ENCODE measurements at places on chromosomes 13 and 19. TPM values are rescaled to one million over a fixed set of nuclear protein-coding genes. Genes with fewer than 3 reads are reported as not detected.

GRCh38 chr19:3184847-3185460 lies 776 bp upstream of the NCLN start:
- DNase-seq = peak; percentile 82

GRCh38 chr19:23799321-23799720 lies 40.6 kb upstream of the ZNF681 start:
- no peak for DNase-seq

DNA sequence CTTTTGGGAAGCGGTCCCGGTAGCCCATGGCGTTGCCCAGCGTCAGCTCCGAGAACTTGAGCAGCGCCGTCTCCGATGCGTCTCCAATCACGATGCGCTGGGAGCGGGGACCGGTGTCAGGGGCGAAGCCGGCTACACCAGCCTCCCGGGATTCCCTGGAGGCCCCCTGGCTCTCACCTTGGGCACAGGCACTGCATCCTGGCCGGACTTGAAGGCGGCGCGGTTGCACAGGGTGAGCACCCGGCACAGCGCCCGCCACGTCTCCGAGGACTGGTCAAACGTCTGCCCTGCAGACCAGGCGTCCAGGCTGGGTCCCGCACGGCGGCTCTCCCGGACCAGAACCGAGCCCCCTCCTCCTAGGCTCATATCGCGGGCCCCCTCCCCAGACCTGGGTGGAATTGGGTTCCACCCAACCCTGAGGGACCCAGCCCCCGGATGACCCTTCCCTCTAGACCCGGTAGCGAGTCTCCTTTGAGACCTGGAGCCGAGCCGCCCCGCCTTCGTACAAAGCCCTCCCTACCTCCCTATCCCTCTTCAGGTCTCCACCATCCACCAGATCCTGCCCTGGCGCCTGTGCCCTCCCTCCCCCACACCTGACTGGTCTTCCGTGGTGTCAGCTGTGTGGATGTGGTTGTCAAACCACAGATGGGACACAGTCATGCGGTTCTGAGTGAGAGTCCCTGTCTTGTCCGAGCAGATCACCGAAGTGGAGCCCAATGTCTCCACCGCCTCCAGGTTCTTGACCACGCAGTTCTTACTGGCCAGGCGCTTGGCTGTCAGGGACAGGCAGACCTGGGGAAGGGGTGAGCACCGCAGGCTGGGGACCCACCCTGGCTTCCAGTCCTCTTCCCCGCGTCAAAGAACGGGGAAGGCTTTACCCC lies 4.8 kb downstream of the ATP4A start:
- no peak for DNase-seq

DNA sequence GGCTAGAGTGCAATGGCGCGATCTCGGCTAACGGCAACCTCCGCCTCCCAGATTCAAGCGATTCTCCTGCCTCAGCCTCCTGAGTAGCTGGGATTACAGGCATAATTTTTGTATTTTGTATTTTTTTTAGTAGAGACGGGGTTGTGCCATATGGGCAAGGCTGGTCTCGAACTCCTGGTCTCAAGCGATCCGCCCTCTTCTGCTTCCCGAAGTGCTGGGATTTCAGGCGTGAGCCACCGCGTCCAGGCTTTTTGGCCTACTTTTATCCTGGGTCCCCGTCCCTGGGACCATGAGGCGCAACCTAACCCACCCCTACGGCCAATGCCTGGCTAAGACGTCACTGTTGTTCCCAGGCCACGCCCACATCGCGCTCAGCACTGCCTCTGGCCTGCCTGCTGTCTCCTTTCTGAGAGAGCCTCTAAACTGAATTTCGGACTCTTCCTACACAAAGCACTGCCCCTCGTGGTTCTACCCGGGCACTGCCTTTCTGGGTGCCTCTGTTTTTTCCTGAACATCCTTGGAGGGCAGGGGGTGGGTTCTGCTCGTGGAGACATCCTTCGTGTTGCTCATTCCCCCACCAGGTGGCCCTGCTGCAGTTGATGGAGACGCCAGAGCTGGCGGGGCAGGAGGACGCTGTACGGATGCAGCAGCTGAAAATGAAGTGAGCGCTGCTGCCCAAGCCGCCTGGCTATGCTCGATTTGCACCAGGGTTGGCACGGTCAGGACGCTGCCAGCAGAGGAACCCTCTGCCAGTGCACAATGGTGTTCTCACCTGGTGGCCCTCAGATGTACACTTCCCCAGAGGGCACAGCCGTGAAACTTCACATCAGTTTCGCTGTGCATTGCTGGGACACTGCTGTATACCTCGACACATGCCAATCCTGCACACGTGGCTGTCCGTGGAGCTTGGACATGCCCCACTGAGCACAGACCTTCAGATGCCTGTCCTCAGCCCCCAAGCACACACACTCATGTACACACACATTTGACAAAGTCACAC lies 2.0 kb downstream of the REX1BD start:
- DNase-seq = no peak

GRCh38 chr13:70424928-70425327 lies 316.7 kb upstream of the KLHL1 start:
- no peak for DNase-seq

GRCh38 chr13:27482983-27483382 lies 32.6 kb upstream of the MTIF3 start:
- DNase-seq = no peak

DNA sequence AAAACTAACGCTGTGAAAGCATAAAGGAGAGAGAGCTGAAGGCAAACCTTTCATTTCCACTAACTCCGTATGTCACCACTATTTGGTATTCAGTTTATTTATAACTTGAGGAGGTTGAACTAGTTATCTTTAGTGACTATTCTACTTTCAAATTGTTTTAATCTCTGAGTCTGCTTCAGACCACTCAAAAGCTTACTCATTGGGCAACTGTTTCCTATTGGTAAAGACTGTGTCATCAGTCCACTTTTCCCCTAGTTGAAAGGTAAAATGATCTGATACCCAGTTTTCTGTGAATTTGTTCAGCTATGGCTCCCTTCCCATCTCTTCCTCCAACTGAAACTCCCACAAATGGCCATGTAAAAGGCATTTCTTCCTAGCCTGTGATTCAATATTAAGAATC lies 39.1 kb downstream of the TEX26 start:
- DNase-seq = no peak

- no peak for DNase-seq
Measured at GRCh38 chr19:38653028-38653571, 5.7 kb downstream of the ACTN4 start.

DNA sequence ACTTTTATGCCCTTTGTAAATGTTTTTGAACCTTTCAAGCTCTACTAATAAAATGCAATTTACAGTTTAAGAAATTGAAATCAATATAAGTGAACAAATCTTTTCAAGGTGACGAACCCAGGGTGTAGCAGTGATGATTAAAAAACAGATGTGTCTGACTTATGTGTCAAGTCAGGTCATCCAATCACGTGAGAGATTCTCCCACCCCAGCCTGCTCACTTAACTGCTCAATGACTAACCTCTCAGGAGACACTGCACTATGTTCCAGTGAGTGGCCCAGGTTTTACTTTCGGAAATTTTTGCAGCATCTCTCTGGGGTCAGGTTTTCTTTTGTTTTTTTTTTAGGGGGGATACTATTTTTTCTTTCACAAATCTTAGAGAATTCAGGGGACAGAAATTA lies 60.7 kb downstream of the ZNF429 start:
- no peak for DNase-seq

The POU2F2 gene
- total RNA-seq = 1.2 TPM

The CERS4 gene
- 17.3 TPM for total RNA-seq

The CAMSAP3 gene
- total RNA-seq = 2.0 TPM

The DCLK1 gene
- total RNA-seq = 30.1 TPM
